ENCODE measurements at places on chromosomes 5 and 9.
A peak's percentile ranks its signal among the peaks of the same experiment; 100 is the strongest.

DNA sequence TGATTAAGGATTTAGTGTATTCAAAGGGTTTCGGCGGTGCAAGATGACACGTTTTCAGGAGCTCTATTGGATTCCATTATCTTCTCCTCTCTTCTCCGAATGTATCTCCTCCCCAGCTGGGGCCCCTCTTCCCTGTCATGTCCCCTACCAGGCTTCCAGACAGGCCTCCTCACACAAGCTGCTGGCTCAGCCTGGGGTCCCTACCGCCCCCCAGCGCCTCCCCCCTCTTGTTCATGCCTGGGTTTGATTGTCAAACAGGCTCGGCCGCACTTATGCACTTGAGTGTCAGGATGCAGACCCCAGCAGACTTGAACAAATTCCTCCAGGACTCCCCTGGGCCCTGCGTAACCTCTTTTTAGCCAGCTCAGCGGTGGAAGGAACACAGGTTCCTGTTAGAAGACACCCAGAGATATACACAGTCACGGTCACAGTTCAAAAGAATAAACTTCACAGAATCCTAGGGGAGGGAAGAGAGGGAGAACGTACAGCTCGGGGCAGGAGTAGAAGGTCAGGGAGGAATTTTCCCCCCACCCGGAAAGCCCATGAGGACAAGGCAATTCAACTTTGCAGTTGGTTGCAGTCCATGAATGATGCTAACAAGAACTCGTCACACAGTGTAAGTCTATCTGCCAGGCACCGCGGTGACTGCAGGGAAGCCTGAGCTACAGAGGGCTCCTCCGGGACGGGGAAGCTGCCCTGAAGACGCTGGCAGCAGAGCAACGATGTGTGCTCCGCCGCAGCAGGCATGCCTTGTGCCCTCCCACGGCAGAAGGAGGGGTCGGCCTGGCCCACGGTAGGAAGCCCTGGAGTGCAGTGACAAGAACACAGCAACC is 560.0 kb downstream of the BNC2 start:
- DNase-seq, result peak; percentile 77

DNA sequence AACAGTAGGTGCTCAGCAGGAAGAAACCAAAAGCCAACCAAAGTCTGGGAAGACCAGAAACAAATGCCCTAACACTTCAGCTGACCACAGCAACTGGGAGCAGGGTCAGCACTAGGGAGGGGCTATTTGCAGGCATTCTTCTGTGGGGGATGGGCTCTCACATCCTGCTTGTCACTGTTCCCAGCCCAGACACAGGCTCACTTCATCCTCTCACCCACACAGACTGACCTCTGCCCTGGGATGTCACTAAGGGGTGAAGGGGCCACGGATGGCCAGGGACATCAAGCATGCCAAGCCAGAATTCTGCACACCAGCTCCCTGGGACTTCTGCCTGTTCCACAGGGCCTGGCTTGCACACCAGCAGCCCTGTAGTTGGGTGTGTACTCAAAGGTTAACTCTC is 28.7 kb downstream of the GFRA3 start:
- DNase-seq, result no peak

DNA sequence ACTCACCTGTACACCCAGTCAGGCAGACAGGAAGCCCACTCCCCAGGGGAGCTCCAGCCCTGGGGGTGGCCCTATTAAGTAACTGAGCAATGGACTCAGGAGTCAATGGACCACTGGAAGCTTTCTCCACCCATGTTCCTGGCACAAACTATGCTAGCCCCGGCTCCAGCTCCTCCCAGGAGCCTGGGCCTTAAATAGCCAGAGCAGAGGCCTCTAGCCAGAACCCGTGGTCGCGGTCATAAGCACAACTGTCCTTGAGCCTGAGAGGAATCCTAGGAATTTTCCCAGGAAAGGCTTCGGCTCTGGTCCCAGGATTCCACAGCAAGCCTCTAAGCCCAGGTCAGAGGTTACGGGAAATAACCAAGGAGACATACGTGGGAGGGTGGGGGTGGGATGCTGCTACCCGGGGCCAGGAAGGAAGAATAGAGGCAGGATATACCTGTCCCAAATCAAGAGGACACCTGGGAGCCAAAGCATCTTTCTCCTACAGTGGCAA is 5.5 kb downstream of the SEPTIN8 start:
- no peak for DNase-seq

- no peak for DNase-seq
These were observed 28.4 kb downstream of the HSDL2 start for GRCh38 chr9:112408275-112408674.

GRCh38 chr9:136520053-136520540 is 25.8 kb downstream of the NOTCH1 start:
- no peak for DNase-seq

- DNase-seq, result no peak
These were observed 288.2 kb upstream of the SEMA6A start for GRCh38 chr5:116862632-116863455.

DNA sequence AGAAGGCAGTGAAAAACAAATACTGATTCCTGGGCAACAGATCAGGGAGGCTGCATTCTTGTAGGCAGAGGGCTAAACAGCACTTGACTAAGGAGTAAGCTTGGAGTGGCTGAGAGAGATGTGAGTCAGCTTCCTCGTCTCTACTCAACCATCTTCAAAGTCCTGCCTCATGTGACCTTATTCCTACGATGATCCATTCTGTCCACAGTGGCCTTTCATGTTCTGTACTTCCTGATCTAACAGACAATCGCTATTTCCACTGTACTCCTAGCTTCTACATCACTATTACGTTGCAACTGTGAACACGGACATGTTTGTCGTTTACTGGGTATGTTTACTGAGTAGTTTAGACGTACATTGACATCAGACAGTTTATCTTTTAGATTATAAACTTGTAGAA is 365.4 kb downstream of the ARL15 start:
- no peak for DNase-seq

DNA sequence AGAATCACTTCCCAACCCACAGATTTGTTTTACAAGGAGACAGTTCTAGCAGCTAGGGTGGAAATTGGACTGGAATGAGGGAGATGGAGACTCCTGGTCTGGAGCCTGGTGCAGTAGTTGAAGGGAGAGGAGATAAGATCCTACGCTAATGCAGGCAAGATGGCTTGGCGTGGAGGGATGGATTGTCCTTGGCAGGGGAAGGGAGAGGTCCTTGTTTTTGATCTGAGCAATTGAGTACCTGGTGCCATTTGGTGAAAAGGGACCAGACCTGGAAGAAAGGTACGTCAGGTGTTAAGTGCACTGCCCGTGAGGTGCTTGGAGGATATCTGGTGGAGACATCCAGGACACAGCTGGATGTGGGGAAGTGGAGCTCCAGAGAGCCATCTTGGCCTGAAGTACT is 35.7 kb downstream of the ANGPTL2 start:
- DNase-seq, result no peak

GRCh38 chr5:77157732-77158532 is 52.5 kb upstream of the PDE8B start:
- no peak for DNase-seq

GRCh38 chr5:150801117-150801927 is 22.8 kb downstream of the SMIM3 start:
- peak; percentile 87 for DNase-seq

DNA sequence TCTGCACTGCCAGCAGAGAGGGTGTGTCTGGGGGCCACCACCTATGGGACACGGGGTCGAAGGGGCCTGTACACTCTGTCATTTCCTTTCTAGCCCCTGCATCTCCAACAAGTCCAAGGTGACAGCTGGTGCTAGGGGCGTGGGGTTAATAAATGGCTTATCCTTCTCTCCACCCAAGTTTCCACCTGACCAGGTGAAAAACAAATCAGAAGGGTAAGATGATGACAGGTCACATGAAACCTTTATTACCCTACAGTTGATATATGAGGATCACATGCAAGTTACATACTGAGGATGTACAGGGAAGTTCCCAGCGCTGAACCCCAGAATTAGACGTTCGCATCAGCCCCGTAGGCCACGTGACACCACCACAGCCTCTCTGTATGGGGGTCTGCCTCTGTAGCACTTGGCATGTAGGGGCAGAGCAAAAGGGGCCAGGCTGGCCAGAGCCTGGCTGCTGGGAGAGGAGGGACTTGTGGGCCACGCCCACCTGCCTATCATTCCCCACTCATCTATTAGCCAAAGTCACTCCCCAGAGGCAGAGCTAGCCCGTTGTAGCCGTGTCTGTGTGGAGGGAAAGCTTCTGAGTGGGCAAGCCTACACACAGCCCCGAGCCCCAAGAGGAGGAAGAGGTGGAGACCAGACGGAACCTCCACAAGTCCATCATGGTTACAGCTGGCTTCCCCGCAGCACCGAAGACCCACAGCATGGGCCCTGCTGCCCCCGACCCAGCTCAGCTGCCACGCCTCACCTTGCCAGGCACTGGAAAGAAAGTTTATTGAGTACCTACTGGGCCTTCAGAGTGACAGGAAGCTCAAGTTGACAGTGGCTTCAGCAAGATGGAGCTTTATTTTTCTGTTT is 2.2 kb downstream of the TMEM141 start:
- DNase-seq, result no peak

- no peak for DNase-seq
These were observed 8.3 kb downstream of the CIZ1 start for GRCh38 chr9:128182893-128183588.

GRCh38 chr5:38241655-38242054 is 16.7 kb upstream of the EGFLAM start:
- DNase-seq, result no peak

DNA sequence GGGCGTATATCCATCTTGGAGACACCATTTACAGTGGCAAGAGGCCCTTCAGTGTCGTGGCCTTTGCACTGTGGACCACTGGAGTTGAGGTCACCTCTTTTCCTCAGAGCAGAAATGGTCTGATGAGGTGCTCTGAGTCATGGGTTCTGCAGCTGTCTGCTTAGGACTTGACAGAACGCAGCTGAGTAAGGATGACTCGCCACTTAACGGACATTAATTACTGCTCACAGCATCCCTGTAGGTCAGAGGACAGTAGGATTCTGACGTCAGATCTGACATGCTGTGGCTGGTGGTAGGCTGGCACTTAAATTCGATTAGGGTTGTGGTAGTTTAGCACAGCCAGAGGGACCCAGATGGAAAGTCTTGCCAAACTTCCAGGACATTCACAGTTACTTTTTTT is 479.4 kb downstream of the DMAC1 start:
- DNase-seq, result peak; percentile 54

DNA sequence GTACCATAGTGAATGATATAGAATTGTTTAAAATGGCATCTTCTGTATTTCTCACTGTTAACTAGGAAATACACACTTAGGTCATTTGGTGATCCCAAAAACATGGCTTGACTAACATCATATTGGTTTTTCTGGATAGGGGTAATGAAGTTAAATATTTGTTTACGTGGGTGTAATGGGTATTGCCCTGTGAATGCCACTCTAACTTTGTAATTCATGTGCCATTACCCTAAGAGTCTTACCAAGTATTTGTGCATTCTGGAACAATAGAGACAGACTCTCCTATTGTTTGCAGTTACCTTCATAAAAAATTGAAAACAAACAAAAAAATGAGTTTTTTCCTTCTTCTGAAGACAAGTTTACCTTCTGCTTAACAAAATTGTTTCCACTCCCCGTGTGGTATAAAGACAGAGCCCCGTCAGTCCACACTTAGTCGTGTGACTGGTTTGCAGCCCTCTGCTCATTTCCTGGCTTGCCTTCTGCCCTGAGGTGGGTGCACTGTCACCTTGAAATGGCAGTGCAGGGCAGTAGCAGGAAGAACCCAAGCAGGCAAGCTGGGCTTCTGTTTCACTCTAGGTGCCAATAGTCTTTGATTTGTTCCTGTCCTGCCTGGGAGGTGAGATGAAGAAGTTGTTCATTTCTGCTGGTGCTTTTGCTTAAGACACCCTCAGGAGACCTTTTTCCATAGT is 9.6 kb upstream of the CATSPER3 start:
- no peak for DNase-seq

DNA sequence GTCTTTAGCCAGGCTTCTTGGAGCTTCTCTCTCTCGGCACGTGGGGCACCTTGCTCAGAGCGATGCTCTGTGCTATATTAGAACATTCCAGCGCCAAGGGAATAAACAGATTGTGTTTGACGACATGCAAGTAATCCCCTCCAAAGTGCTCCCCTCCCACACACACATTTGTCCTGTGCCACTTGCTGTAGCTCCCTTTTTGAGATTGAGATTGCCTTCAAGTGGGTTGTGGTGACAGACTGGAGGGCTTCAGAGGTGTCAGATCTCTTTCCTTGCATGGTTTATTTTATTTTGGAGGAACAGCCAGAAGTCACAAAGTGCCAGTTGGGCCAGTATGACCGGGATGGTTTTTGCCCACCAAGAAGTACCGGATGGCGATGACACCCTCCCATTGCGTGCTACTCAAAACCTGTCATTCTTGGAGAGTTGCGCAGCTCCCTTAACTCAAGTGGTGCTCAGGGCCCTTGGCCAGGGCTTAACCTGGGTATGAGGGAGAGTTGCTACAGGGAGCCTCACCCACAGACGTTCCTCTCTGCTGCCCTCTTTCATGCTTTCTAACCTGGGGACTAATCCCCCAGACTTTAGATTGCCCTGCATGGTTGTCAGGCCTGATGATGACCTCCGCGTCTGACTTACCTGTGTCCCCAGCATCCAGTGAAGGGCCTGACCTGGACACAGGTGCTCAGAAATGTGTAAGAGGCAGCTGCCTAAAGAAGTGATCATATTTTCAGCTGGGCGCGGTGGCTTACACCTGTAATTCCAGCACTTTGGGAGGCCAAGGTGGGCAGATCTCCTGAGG is 18.8 kb upstream of the RPL26L1 start:
- DNase-seq, result peak; percentile 84

- DNase-seq, result no peak
These were observed 24.9 kb downstream of the AUH start for GRCh38 chr9:91336786-91337185.

GRCh38 chr5:74017786-74018211 is 391.8 kb downstream of the ARHGEF28 start:
- peak; percentile 49 for DNase-seq

DNA sequence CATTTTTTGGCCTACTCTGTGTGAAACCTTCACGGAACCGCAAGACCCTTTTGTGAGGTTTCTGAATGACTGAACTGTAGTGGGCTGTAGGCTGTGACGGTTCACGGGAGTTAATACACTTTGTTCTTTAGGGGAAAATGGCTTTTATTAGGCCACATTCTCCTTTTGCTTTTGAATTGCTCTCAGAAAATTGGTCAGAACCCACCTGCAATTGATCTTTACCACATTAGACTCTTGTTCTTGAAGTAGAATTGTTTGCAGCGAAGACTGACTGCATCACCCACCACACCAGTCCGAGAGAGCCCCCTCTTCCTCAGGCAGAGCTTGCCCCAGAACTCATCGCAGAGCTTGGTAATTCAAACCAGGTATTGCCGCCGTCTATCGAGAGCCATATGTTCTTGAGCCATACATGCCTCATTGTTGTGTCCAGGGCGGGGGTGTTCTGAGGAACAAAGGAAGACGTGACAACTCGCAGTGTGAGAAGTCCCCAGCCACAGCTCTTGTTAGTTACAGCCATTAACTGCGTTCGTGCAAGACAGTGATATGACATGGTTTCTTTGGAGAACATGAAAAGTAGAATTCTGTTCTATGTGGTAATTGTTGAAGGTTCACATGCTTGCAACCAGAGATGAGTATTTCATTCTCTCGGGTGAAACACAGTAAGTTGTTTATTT is 166.4 kb upstream of the OTULINL start:
- DNase-seq, result peak; percentile 81
